ENCODE measurements at places on chromosomes 5 and 9. TPM values are rescaled to one million over a fixed set of nuclear protein-coding genes. Genes with fewer than 3 reads are reported as not detected.

DNA sequence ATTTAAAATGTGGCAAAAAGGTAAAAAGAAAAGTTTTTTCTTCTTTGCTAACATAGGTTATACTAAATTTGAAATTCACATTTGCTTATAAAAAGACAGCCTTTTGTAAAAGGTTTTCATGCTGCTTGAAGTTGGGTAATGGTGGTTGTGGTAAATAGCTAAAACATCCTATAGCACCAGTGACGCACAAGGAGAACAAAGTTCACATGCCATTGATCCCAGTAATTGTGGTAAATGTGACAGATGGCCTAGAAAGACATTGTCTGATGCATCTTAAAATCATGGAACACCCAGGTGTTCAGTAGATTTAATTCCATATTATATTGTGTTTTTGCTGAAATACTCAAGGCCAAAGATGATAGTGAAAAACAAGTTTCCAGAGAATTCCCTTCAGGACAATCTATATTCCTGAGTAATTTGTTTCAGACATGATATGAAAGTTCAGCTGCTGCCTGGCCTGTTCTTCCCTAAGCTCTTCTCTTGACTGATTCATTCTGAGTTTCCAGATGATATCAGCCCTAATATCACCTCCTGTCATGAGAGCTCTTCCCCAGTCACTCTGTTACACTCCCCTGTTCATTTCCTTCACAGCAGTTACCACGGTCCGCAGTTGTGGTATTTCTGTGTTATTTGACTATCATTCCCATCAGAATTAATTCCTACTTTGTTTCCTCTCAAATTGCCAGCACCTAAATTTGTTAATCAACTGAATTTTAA lies 4.6 kb upstream of the FBXL17 start:
- DNase-seq: no peak

- no peak for DNase-seq
Measured at GRCh38 chr5:71658916-71659662, 60.0 kb upstream of the CARTPT start.

DNA sequence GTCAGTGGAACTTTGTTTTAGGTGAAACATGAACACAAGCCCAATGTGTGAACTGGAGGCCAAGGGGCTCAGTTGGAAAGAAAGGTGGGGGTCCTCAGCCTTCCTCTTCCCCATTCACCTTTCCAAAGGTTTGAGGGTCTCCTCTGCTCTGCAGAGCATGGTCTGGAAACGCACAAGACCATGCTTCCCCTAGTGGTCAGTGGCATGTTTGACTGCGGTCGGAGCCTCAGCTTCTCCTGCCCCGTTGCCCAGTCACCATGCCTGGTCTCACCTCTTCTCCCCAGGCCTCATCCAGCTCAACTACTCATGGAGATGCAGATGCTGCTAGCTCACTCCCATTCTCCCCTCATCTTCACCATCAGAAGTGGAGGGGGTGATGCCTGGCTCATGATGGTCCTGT lies 340.3 kb downstream of the GADD45G start:
- no peak for DNase-seq

GRCh38 chr9:94005272-94005901 lies 50.2 kb upstream of the BARX1 start:
- DNase-seq: no peak

- no peak for DNase-seq
Measured at GRCh38 chr5:138459311-138459933, 5.9 kb upstream of the EGR1 start.

DNA sequence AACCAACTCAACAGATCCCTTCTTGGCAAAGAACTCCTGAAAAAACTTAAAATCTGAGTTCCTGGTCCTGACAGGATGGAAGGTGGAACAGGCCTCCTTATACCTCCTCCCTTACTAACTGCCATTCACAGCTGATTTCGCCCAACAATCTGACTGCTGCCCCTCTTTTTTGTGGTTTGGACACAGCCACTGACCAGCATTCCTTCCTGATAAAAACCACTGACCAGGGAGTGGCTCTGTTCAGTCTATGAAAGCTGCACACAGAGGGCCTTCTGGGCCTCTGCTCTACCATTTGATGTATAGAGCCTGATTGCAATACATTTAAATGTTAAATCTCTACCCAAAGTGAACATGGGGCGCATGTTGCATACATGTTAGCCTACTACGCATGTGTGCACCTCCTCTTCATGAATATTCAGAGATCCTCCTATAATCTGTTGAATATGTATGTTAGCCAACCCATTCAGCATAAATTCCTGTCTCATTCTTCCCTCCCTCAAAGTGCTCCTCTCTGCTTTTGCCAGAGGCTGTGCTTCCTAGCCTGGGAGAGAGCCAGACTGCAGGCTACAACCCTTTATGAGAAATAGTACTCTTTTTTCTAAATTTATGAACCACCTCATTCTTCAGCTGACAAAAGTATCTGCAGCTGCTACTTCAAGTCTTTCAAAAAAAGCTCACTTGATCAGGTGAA lies 93.7 kb upstream of the MRPS30 start:
- no peak for DNase-seq

Gene LEAP2
- 1.5 TPM for total RNA-seq

Gene NEUROG1
- total RNA-seq: not detected
